ENCODE measurements at places on chromosomes 11 and 22. TPM values are rescaled to one million over a fixed set of nuclear protein-coding genes. Genes with fewer than 3 reads are reported as not detected.

- peak; percentile 56 for DNase-seq
Measured at GRCh38 chr11:22787551-22788162, 41.9 kb downstream of the SVIP start.

DNA sequence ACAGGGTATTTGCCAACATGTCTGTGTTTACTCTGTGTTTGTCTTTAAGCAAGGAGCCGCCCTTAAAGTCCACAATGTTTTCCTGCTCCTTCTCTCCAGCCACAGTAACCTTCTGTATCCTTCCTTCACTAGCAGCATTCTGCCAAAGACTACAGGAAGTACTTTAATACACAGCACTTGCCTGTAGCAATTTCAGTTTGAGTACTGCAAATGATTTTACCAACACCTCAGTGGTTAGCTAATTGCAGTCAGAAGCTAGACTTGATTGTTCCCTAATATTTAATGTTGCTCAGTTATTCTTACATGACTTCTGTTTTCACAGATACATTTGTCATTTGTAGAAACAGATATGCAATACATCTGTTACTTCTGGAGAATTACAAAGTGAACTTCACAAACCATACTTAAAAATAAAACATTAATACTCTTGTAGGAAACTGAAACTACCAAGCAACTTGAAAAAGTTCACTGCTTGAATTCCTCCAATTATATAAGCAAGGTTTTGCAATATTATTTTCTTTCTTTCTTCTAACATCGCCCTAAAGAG is 69.1 kb downstream of the FCHSD2 start:
- DNase-seq = peak; percentile 12

DNA sequence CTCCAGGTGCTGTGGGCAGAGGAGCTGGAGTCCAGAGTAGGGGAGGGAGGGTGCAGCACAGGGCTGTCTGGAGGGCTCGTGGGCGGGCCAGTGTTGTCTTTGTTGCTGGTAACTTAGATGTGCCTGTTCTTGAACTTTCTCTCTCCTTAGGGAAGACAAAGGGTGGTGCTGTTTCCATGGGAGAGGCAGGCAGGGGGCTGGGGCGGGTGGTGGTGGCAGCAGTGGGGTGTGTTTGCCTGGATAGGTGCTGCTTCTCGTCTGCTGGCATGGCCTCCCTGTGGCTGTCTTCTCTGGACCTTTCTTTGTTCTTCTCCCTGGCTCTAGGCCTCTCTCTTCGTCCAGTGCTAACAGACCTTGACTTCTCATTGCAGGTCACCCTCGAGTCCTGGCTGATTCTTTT is 8.5 kb downstream of the SIDT2 start:
- no peak for DNase-seq

DNA sequence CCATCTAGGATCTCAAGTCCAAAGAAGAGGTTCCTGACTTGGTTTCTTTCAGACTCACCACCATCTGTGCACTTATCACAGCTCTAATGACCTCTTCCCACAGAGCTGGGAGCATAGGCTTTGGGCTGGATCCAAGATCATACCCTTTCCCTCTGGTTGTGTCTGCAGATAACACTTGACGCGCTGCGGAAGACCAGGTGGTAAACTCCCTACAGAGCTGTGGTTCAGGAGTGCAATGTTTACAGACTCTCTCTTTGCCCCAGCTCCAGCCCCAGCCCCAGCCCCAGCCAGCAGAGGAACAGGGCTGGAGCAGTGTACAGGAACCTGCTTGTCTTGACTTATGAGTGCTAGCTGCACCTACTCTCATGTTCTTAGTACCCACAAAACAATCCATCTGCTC is 274.4 kb upstream of the SYN3 start:
- DNase-seq = no peak

DNA sequence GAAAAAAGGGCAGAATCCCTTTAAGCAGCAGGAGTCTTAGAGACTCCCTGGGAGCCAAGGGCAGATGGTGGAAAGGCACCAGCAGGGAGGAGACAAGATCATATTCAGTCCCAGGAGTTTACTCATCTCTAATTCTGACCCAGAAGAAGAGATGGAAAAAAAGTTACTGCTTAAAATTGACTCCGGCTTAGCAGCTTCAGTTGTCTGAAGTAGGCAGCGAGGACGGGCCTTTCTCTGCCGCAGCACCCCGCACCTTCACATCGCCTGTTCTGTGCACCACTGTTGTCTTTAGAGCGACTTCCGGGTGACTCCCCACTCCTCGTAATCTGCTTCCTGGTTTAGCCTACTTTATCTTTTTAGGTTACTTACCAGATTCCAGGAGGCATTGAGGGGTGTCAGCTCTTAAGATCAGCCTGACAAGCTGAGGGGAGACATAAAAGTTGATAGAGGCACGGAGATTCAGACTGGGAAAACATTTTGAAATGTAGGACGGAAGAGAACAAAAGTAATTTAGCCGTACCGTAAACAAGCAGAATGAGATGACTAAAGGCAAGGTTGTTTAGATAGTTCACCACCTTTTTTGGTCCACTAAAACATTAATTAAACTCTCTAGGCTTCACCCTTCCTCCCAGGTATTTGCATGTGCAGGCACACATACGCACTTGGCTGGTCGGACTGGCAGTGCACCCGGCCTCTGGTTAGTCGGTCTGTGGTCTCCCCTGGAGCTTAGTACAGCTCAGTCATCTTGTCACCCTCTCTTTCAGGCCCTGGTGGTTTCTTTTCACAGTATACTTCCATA is 74.3 kb downstream of the CECR2 start:
- DNase-seq = no peak

- no peak for DNase-seq
Measured at GRCh38 chr11:30257058-30257457, 26.2 kb downstream of the FSHB start.

GRCh38 chr11:70913715-70914231 is 338.6 kb downstream of the SHANK2 start:
- no peak for DNase-seq

GRCh38 chr11:94020777-94021481 is at the start of gene HEPHL1:
Gene HEPHL1, plus strand, starts transcription at chr11:94021354. Its CDS starts 15 bp downstream, at chr11:94021369.
- DNase-seq = peak; percentile 4

GRCh38 chr11:117827521-117828511 is 3.3 kb upstream of the FXYD2 start:
- DNase-seq = no peak

GRCh38 chr11:119373059-119373920 is 8.2 kb downstream of the USP2 start:
- DNase-seq = no peak

DNA sequence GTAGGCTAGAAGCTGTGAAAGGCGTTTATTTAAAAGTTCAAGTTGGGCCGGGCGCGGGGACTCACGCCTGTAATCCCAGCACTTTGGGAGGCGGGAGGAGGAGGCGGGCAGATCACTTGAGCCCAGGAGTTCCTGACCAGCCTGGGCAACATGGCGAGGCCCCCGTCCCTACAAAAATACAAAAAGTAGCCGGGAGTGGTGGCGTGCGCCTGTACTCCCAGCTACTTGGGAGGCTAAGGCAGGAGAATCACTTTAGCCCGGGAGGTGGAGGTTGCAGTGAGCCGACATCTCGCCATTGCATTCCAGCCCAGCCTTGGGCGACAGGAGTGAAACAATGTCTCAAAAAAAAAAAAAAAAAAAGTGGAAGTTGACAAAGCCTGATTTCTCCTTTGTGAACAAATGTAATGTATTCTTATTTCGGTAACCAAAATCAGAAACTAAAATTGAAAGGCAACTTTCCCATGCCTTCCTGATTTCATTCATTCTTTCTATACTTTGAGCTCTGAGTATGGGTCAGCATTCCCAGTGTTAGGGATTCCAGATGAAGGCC is 825 bp downstream of the PTPMT1 start:
- DNase-seq = no peak

The MMP11 gene
- total RNA-seq = 1.4 TPM

The CDON gene
- 3.8 TPM for total RNA-seq

The ADM2 gene
- total RNA-seq = 0.18 TPM
